ENCODE measurements at places on chromosomes 13 and 19.

DNA sequence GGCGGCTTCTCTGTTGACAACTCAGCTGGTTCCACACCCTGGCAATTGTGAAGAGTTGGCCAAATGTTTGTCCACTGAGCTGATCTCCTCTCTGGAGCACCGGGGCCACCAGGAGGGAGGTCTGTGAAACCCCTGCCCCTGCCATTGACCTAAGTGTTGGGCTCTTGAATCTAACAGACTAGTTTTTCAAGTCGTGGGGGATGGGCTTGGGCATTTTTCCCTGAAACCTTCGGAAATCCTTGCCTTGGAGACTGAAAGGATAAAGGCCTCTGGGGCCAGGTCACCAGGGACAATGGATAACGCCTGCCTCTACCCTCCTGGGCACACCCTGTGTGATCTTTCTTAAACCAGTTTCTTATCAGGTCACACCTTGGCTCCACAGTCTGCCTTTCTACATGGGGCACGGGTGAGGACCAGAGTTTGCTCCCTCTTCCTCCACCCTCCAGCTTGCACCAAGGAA is 881 bp downstream of the GEMIN7 start:
- no peak for DNase-seq
- H3K36me3 ChIP-seq: peaks cover 8% of the 10 kb centered on the region
- peaks cover 6% of the 10 kb centered on the region for H3K4me1 ChIP-seq
- peak overlapping the region; percentile 88 for H3K27ac ChIP-seq
- peak overlapping the region; percentile 99 for H3K4me3 ChIP-seq

DNA sequence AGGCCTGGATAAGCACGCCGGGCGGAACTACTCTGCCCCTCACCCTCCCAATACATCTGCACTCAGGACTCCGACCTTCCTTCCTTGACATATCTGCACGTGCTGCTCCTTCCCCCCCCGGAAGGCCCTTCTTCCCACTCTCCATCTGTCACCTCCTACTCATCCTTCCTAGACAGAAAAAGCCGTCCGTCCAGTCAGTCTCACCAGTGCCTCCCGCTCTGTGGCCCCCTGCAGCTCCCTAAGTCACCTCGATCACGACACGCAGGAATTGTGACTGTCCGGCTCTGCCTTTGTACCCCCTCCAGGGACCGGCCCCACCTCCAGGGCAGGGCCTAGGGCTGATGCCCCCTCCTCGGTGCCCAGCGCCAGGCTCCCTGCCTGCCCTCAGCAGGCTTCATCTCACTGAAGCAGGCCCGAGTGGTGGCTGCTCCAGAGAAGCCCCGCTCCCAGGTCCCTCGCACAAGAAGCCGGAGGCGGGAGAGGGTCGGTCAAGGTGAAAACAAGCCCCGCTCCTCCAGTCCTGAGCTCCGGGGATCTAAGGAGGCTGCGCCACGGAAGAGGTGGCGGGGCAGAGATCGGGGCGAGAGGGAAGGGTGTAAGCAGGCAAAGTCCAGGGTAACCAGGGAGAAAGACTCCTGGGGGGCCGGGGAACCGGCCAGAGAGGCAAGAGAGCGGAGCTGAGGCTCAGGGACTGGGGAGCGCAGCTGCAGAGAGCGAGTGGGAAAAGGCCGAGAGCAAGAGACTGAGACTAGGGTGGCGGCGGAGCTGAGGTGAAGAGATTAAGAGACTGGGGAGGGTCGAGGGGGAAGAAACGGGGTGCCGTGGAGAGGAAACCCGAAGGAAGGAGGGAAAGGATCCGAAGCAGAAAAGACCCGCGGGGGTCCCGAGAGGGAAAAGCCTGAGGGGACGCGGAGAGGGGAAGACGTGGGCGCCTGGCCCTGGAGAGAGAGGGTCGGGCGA is 1.1 kb downstream of the PPP6R1 start:
- H3K4me1 ChIP-seq: peaks cover 39% of the 10 kb centered on the region
- H3K27ac ChIP-seq: peak overlapping the region; percentile 95
- no peak for DNase-seq
- H3K36me3 ChIP-seq: peaks cover 3% of the 10 kb centered on the region
- no peaks in the 10 kb centered on the region for H3K27me3 ChIP-seq

- peaks cover 74% of the 10 kb centered on the region for H3K27me3 ChIP-seq
- H3K27ac ChIP-seq: peak overlapping the region; percentile 31
- peaks cover 5% of the 10 kb centered on the region for H3K4me1 ChIP-seq
- H3K36me3 ChIP-seq: no peaks in the 10 kb centered on the region
Measured at GRCh38 chr19:50313812-50314536, 15.2 kb downstream of the KCNC3 start.

DNA sequence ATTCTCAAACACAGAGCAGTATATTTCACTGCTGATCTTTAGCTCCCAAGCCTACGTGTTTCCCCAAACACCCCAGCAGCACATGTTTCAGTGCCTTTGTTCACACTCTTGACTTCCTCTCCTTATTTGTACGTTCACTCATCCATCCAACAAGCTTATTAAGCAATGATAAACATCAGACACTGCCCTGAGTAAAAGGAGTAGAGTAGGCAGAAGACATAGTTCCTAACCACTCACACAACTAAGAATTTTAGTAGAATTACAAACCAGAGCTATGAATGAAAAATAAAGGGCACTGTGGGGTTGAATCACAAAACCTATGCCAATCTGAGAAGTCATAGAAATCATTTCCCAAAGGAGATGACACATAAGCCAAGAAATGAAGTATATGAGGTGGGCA is 213.5 kb downstream of the DIAPH3 start:
- H3K27ac ChIP-seq: no peak overlapping the region
- no peak for DNase-seq
- no peak overlapping the region for H3K4me3 ChIP-seq
- peaks cover under 1% of the 10 kb centered on the region for H3K36me3 ChIP-seq

- no peak overlapping the region for H3K4me3 ChIP-seq
- H3K36me3 ChIP-seq: peaks cover 5% of the 10 kb centered on the region
- H3K27me3 ChIP-seq: peaks cover 4% of the 10 kb centered on the region
Measured at GRCh38 chr19:45070214-45070613, 6.1 kb downstream of the ZNF296 start.

DNA sequence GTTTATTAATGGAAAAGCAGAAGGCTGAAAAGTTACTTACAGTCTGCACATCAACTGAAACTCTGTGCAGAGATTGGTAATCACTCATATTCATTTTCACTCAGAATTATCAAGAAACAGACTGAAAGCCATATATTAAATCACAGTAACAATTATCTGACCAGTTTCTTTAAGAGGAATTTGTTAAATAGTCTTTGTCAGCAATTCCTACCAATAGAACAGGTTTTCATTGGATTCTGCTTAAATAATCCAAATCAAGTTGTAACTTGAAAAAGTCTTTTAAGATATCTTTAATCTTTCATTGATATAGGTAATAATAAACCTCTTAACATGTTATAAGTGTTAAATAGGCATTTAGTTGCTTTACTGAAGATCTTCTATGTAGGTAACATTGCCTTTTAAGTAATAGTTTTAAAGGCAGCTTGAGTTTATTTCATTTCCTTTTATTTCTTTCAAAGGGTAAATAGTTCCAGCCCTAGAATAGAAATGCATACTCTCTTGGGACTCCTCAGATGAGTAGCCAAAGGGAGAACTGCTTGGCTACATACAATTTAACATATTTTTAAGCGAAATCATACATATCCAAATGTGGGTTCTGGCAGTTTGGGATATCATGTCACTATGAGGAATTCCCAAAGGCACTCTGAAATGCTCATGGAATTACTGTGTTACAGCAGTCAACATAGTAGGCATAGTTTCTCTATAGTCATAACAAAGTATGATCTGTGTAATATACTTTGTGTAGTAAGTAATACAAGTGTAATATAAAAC is 326.0 kb upstream of the SPRY2 start:
- peaks cover 14% of the 10 kb centered on the region for H3K4me1 ChIP-seq
- no peaks in the 10 kb centered on the region for H3K27me3 ChIP-seq
- H3K4me3 ChIP-seq: no peak overlapping the region
- H3K27ac ChIP-seq: no peak overlapping the region

GRCh38 chr19:11322269-11323024 is 17.0 kb downstream of the RAB3D start:
- H3K4me1 ChIP-seq: peaks cover 33% of the 10 kb centered on the region
- no peaks in the 10 kb centered on the region for H3K27me3 ChIP-seq
- peak overlapping the region; percentile 77 for H3K27ac ChIP-seq
- no peak for DNase-seq

DNA sequence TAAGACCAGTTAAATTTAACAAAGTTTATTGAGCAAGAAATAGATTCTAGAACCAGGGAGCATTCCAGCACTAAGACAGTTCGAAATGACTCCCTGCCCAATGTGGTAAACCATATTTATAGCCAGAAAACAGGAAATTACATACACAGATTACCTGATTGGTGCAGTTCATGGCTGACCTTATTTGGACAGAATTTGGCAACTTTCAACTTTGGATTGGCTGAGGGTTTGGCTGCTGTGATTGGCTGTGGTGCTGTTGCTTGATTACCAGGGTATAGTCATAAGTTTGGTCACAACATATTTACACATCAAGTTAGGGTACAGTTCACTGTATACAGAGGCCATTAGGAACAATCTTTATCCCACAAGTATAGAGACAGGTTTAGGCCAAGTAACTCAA is 984.8 kb upstream of the MIR17HG start:
- no peak for DNase-seq
- H3K4me1 ChIP-seq: no peaks in the 10 kb centered on the region
- no peaks in the 10 kb centered on the region for H3K27me3 ChIP-seq
- no peaks in the 10 kb centered on the region for H3K36me3 ChIP-seq

GRCh38 chr19:38425810-38426466 is at the start of gene RASGRP4:
Gene RASGRP4, minus strand, starts transcription at chr19:38426219. Its CDS starts 128 bp downstream, at chr19:38426091.
- H3K4me1 ChIP-seq: peaks cover 4% of the 10 kb centered on the region
- peaks cover 17% of the 10 kb centered on the region for H3K27me3 ChIP-seq
- H3K27ac ChIP-seq: no peak within 1 kb of the TSS
- H3K36me3 ChIP-seq: no peaks in the 10 kb centered on the region
- no peak within 1 kb of the TSS for H3K4me3 ChIP-seq
- DNase-seq: no peak

DNA sequence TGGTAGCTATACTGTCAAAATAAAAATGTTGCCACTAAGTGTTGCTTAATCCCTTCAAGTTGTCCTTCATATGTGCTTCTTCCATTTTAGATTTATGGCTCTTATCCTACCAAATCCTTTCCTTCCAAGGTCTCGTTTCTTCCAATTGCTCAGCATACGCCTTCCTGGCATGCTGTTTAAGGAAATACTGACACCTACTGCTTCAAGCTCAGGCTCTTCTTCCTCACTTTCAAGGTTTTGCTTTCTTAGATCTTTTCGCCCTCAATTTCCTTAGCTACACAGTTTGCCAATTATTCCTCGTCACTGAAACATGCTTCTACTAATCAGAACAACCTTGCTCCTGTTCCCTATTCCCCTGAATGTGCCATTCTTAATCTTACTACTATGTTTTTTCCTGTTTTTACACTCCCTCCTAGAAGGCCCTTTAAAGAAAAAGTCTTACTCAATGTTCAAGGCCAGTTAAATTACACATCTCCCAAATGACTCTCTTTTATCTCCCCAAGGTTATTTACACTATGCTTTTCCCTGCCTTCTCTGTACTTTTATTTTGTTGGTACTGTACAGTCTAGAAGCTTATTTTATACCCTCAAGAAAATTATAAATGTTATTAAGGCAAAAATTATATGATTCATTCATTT is 343.1 kb downstream of the MZT1 start:
- no peak overlapping the region for H3K4me3 ChIP-seq
- no peak for DNase-seq
- no peaks in the 10 kb centered on the region for H3K4me1 ChIP-seq

DNA sequence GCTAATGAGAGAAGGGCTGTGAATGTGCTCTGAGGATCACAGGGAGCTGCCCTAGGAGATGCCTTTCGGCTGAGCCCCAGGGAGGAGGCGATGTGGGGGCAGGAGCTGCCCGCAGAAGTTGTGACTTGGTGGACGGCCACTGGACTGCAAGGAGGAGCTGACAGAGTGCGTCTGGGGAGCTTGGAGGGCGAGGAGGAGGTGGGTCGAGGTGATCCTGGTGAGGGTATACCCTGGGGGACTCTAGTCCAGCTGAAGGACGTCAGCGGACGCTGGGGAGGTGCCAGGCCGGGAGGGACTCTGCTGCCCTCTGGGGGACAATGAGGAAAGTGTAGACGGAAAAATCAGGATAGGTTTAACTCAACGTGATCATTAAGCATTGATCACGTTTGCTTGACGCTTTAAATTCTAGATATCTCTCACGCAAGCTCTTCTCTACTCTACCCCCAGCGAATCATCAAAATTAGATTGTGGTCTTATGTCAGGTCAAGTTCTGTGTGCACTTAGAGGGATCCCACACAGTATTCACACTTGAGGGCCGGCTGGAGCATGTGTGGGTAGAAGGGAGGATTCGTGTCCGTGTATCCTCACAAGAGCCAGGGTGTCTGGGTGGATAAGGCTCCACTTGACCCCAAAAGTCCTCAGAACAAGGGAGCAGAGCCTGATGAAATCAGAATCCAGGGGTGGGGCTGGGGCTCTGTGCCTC is 3.3 kb upstream of the CEACAM7 start:
- no peaks in the 10 kb centered on the region for H3K27me3 ChIP-seq
- H3K4me1 ChIP-seq: no peaks in the 10 kb centered on the region

- no peaks in the 10 kb centered on the region for H3K4me1 ChIP-seq
- H3K27me3 ChIP-seq: no peaks in the 10 kb centered on the region
- DNase-seq: peak; percentile 78
- no peak overlapping the region for H3K4me3 ChIP-seq
Measured at GRCh38 chr19:49301165-49301865, 23.7 kb downstream of the SLC6A16 start.

GRCh38 chr19:3691726-3692125 is 8.5 kb downstream of the PIP5K1C start:
- H3K4me1 ChIP-seq: peaks cover 13% of the 10 kb centered on the region
- no peaks in the 10 kb centered on the region for H3K27me3 ChIP-seq
- H3K36me3 ChIP-seq: no peaks in the 10 kb centered on the region
- DNase-seq: no peak
- no peak overlapping the region for H3K4me3 ChIP-seq
- H3K27ac ChIP-seq: no peak overlapping the region

DNA sequence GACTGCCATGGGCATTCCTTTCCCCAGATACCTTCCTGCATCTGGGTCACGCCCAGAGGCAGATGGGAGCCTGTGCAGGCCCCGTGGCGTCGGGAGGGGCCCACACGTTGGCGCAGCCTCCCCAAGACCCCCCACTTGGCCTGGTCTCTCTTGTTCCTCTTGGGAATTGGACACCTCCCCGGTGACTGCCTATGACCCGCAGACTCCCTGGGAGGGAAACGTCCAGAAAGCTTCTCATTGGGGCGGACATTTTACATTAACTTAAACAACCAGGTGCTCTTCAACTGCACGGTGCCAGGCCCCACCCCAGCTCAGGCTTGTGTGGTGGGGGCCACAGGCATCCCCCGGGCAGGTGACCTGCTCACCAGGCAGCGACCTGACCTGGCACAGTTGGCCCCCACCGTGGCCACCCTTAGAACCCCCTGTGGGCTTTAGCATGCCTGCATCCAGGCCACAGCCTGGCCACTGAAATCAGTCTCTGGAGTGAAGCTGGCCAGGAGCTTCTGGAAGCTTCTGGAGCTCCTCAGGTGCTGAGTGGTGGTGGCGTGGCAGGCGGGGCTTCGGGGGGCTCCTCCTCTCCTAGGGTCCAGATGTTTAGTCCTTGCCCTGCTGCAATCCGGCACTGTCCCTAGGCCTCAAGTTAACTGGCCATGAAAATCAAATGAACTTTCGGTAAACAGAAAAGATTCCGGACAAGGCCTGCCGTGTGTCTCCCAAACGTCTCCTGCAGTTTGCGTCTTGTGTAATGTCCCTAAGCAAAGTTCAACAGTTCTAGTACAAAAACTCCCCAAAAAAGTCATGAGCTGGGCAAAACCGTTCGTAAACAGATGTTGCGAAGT is 8.5 kb upstream of the PROZ start:
- H3K36me3 ChIP-seq: no peaks in the 10 kb centered on the region
- peaks cover 11% of the 10 kb centered on the region for H3K27me3 ChIP-seq
- no peak overlapping the region for H3K4me3 ChIP-seq
- H3K4me1 ChIP-seq: peaks cover 9% of the 10 kb centered on the region
